CD8-positive, alpha-beta memory T cell (primary cell): ENCODE measurements at places on chromosomes 12 and 14. TPM values are rescaled to one million over a fixed set of nuclear protein-coding genes. Genes with fewer than 3 reads are reported as not detected.

CCDC177 gene
- not detected for total RNA-seq

PLBD1 gene
- total RNA-seq, result 0.24 TPM

GALNT8 gene
- 0.20 TPM for total RNA-seq

ARHGAP5 gene
- 37.9 TPM for total RNA-seq

CCDC175 gene
- not detected for total RNA-seq

CLEC2A gene
- total RNA-seq, result not detected

IL22 gene
- 0.64 TPM for total RNA-seq

DDX24 gene
- 283 TPM for total RNA-seq

CCND2 gene
- total RNA-seq, result 784 TPM

DNA sequence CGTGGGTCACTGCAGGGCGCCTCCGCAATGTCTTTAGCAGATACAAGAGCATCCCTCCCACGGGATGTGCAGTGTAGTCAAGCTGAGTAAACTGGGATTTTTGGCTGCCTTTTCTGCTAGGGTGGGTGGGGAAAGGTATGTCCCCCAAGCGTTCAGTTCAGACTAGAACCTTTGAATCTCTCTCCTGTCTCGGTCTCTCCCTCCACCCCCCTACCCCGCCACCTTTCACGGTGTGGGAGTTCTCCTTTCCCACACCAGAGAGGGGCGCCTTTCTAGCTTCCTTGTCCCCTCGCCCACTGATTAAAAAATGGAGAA is 525 bp upstream of the FAR2 start:
- no peak for DNase-seq
- H3K36me3 ChIP-seq, result no peaks in the 10 kb centered on the region
- H3K4me3 ChIP-seq, result peak overlapping the region; percentile 82
- peaks cover 12% of the 10 kb centered on the region for H3K4me1 ChIP-seq
- no peaks in the 10 kb centered on the region for H3K27me3 ChIP-seq

DNA sequence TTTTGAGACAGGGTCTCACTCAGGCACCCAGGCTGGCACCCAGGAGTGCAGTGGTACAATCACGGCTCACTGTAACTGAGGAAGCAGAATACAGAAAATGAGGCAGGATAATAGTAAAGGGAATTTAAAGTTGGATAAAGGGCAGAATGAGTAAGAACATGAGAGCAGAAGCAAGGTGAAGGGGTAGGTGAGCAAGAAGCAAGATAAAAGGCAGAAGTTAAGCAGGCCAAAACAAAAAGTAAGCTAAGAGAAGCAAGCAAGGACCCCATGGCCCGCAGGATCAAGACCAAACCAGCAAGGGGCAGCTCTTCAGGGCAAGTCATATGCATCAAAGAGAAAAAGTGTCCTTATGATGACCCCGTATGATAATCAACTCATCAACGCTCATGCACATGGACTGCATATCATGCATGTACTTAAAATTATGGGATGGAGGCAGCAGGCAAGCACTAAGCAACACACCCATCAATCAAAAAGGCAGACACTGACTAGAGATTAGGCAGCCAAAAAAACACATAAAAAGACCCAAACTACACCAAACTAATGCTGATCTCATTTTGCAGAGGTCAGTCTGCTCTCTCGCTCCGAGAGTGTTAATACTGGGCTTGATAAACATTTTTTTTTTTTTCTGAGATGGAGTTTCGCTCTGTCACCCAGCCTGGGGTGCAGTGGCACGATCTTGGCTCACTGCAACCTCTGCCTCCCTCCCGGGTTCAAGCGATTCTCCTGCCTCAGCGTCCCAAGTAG is 11.6 kb downstream of the TIMELESS start:
- no peaks in the 10 kb centered on the region for H3K4me1 ChIP-seq
- peak overlapping the region; percentile 64 for H3K27ac ChIP-seq
- no peaks in the 10 kb centered on the region for H3K36me3 ChIP-seq
- H3K27me3 ChIP-seq, result no peaks in the 10 kb centered on the region

DNA sequence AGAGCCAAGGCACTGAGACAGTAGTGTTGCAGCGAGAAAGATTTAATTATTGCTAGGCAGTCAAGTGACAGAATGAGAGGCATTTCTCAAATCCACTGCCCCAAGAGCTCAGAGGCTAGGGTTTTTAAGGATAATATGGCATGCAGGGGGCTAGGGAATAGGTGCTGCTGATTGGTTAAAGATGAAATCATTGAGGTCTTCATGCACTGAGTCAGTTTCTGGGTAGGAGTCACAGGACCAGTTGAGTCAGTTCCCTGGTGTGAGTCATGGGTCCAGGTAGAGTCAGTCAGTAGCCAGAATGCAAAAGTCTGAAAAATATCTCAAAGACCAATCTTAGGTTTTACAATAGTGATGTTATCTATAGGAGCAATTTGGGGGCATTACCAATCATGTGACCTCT is 323.8 kb downstream of the RGS6 start:
- no peak overlapping the region for H3K4me3 ChIP-seq
- H3K27me3 ChIP-seq, result no peaks in the 10 kb centered on the region
- H3K27ac ChIP-seq, result no peak overlapping the region
- H3K4me1 ChIP-seq, result no peaks in the 10 kb centered on the region
- no peak for DNase-seq
- H3K36me3 ChIP-seq, result no peaks in the 10 kb centered on the region

DNA sequence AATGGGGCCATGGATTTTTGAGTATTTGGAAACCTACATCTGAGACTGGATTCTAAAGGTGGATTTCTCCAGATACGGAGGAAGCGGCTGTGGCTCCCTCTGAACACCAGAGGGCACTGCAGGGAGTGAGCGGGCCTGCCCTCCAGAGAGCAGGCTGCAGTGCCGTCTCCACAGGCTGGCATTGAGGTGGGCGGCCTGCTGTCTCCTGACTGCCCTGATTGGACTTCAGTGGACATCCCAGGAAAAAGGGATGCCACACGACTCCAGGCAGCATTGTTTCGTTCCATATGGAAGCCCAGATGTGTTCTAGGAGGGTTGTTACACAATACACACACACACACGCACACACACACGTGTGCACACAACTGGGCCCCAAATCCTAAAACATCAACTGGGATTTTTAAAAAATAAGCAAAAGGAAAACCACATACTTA is 20.9 kb upstream of the ANO2 start:
- no peaks in the 10 kb centered on the region for H3K36me3 ChIP-seq
- no peaks in the 10 kb centered on the region for H3K4me1 ChIP-seq
- no peak overlapping the region for H3K27ac ChIP-seq
- H3K4me3 ChIP-seq, result no peak overlapping the region

- H3K36me3 ChIP-seq, result no peaks in the 10 kb centered on the region
- H3K4me3 ChIP-seq, result no peak overlapping the region
- H3K27ac ChIP-seq, result no peak overlapping the region
- H3K27me3 ChIP-seq, result no peaks in the 10 kb centered on the region
- DNase-seq, result no peak
These were observed 10.5 kb downstream of the CLEC6A start for GRCh38 chr12:8466241-8466640.

DNA sequence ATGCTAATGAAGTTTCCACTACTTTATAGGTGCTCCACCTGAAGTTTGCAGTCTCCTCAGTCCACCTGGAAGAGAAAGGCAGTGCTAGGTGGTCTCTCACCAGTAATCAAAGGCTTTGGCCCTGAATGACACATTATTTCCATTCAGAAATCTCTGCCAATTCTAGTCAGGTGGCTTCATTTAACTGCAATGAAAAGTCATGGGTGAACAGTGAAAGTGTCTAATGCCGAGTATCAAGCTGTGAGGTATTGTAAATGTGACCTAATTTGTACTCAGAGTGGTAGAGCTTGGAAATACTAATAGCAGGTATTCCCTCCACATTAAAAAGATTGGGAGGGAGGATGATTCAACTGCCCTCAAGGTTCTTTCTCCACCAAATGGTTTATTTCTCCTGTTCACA is 220.9 kb upstream of the LRFN5 start:
- no peak overlapping the region for H3K4me3 ChIP-seq
- H3K4me1 ChIP-seq, result no peaks in the 10 kb centered on the region
- H3K36me3 ChIP-seq, result no peaks in the 10 kb centered on the region

GRCh38 chr14:34873589-34874385 is 1.4 kb downstream of the BAZ1A start:
- peak overlapping the region; percentile 98 for H3K27ac ChIP-seq
- peaks cover 27% of the 10 kb centered on the region for H3K4me1 ChIP-seq
- H3K36me3 ChIP-seq, result no peaks in the 10 kb centered on the region
- H3K27me3 ChIP-seq, result no peaks in the 10 kb centered on the region
- H3K4me3 ChIP-seq, result peak overlapping the region; percentile 72
- DNase-seq, result peak; percentile 85

DNA sequence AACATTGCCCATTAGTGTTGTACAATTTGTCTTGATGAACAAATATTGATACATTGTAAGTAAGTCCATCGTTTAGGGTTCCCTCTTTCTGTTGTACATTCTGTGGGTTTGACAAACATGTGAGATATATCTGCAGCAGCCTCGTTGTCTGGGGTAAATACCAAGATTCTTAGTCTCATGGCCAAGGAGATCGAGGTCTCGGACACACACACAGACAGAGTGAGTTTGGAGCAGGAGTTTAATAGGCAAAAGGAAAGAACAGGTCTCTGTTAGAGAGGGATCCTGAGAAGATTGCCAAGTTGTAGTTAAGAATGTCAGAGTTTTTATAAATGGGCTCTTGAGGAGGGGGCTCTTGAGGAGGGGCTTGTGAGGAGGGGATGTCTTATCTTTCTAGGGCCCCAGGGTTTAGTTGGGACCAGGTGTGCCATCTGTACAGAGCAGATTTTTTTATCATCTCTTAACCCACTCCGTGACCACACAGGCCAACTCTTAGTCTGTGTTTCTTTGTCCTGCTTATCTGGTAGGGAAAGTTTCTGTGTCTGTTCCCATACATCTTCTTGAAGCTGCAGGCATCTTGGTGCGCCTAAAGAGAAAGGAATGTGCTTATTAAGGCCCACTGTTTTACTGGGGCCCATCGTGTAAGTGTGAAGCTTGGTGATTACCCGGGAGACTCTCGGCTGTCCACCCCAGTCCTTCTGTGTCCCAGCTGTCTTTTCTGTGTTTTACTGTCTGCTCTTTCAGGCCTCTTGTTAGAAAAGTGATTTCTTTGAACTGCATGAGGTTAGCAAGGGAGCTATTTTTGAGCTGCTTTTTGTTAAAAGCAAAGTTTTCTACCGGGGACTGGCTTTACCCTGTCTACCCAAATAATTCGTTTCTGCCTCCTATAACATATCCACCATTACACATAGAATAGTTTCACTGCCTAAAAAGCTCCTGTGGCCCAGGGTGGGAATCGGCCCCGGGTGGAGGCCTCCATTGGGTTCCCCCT is 22.4 kb upstream of the CLEC2D start:
- H3K27ac ChIP-seq, result peak overlapping the region; percentile 93
- H3K27me3 ChIP-seq, result no peaks in the 10 kb centered on the region
- H3K36me3 ChIP-seq, result no peaks in the 10 kb centered on the region
- no peak for DNase-seq
- peak overlapping the region; percentile 92 for H3K4me3 ChIP-seq

- peak; percentile 67 for DNase-seq
- H3K27me3 ChIP-seq, result no peaks in the 10 kb centered on the region
- no peaks in the 10 kb centered on the region for H3K36me3 ChIP-seq
- H3K4me1 ChIP-seq, result peaks cover 14% of the 10 kb centered on the region
These were observed 131.8 kb downstream of the ERC1 start for GRCh38 chr12:1122786-1123185.

DNA sequence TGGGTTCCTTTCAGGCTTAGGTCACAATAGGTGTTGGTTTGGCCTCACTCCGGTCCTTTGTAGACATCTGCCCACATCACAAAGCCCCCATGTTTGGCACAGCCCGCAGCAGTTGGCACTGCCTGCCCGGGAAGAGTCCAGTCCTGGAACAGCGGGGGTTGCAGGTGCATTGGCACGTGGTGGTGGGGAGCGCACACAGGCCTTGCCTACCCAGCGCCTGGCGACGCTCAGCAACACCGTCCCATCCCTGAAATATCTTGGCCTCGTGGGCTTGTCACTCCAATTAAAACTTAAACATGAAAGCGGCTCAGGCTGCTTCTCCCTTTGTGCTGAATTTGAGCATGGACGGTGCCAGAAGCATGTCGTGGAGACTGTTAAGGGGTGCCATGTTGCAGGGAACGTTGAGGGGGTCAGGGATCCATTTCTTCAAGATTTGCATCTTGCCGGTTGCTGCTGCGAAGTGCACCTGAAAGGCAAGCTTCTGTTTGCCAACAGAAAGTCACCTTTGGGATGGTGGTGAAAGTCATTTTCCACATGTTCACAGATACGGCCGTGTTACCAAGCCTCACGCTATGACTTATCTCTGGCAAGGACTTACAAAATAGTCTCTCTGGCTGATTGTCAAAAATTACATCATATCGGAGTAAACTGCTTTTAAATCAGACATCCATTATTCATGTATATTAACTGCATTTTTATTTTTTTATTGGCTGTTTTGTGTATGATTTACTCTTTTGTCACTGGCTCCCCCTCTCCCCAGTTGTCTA is 91.5 kb downstream of the FBXW8 start:
- no peak overlapping the region for H3K4me3 ChIP-seq
- H3K27me3 ChIP-seq, result no peaks in the 10 kb centered on the region
- H3K36me3 ChIP-seq, result no peaks in the 10 kb centered on the region
- DNase-seq, result no peak
- no peak overlapping the region for H3K27ac ChIP-seq
- H3K4me1 ChIP-seq, result no peaks in the 10 kb centered on the region

DNA sequence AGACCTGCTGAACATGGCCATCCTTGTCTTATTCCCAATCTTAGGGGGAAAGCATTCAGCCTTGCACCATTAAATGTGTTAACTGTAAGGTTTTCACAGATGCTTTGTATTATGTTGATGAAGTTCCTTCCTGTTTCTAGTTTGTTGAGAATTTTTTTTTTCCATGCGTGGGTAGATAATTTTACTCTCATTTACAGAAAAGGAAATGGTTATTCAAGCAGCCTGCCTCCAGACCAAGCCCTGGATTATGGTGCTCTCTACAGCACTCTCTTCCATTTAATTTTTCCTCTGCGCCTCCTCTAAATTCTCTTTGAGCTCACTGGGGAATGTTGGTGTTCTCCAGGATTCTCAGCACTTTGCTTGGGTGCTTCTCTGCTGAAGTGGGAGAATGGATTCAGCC is 179.3 kb upstream of the PZP start:
- H3K4me1 ChIP-seq, result peaks cover 11% of the 10 kb centered on the region
- H3K4me3 ChIP-seq, result no peak overlapping the region
- DNase-seq, result no peak
- no peaks in the 10 kb centered on the region for H3K27me3 ChIP-seq
- H3K36me3 ChIP-seq, result no peaks in the 10 kb centered on the region
- no peak overlapping the region for H3K27ac ChIP-seq

- no peaks in the 10 kb centered on the region for H3K36me3 ChIP-seq
- no peak for DNase-seq
- no peak overlapping the region for H3K27ac ChIP-seq
- no peaks in the 10 kb centered on the region for H3K4me1 ChIP-seq
- no peak overlapping the region for H3K4me3 ChIP-seq
These were observed 18.8 kb downstream of the ASPG start for GRCh38 chr14:104104076-104104901.

DNA sequence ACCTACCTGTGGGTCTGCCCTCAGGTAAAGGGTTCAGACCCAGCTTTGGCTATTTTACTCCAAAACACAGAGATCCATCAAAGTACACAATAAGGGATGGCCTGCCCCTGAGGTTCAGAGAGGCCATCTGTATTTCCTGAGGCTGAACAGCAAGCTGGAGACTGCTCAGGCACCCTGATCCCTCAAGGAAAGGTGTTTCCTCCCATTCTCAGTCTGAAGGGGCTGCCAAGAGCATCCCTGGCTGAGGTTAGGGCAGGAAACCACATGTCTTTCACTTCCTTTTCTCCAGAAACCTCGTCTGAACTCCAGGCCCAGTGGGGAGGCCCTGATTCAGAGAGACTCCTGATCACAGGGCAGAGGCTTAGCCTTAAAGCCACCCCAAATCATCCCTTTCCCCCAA is 1.5 kb downstream of the RILPL1 start:
- H3K27me3 ChIP-seq, result no peaks in the 10 kb centered on the region
- H3K4me3 ChIP-seq, result no peak overlapping the region
- no peak for DNase-seq
- H3K4me1 ChIP-seq, result peaks cover 18% of the 10 kb centered on the region
